Amniotic stem cell (primary cell): ENCODE measurements at places on chromosomes 4 and X.

DNA sequence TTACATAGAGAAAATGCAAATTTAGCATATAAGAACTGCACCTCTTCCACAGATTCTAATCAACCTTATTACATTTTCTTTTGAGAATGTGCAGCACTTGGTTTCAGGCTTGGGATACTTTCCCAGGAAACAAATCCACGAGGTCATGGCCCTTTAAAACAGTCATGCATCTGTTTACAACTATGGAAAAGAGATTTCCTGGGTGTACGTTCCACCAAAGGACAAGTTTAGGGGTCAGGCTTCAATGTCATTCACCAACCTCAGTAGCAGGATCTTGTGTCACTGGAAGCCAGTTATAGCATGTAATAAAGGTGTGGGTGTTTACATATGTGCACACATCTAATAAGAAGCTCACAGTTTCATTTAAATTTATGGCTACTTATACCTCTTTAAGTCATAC is 30.7 kb downstream of the EREG start:
- DNase-seq = no peak

- DNase-seq = no peak
These were observed 14.6 kb downstream of the AGTR2 start for GRCh38 chrX:116185163-116185562.

GRCh38 chrX:154459832-154460231 is 1.8 kb downstream of the PLXNA3 start:
- no peak for DNase-seq

GRCh38 chr4:140156529-140157171 is 2.7 kb upstream of the MAML3 start:
- DNase-seq = no peak

GRCh38 chr4:17164666-17165065 is 266.2 kb upstream of the LDB2 start:
- DNase-seq = no peak

DNA sequence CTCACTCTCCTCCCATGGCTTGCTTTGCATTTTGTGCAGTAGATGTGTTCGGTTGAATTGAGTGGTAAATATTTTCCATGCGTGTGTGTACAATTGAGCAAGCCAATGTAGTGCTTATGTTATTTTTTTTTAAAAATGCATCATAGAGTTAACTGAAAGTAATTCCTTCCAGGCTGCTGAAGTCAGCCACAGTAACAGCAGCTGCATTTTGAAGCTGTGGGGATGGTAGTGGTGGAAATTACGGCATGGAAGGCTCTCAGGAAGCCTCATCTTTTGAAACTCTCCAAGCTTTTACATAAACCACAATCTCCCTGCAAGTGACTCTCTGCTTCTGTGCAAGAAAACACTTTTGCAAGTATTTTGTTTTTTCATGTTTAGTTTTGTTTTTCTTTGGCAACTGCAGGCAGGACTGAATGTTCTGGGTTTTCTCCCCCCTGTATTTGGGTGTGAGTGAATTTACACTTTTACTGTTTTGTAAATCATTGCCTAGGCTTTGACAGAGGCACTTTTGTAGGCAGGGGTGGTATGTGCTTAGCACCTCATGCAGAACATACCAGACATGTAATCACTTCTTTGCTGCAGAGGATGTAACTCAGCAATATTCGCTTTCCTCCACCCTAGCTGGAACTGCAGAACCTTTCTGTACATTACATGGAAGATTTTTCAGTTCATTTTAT is 56.2 kb downstream of the LRRC66 start:
- no peak for DNase-seq

DNA sequence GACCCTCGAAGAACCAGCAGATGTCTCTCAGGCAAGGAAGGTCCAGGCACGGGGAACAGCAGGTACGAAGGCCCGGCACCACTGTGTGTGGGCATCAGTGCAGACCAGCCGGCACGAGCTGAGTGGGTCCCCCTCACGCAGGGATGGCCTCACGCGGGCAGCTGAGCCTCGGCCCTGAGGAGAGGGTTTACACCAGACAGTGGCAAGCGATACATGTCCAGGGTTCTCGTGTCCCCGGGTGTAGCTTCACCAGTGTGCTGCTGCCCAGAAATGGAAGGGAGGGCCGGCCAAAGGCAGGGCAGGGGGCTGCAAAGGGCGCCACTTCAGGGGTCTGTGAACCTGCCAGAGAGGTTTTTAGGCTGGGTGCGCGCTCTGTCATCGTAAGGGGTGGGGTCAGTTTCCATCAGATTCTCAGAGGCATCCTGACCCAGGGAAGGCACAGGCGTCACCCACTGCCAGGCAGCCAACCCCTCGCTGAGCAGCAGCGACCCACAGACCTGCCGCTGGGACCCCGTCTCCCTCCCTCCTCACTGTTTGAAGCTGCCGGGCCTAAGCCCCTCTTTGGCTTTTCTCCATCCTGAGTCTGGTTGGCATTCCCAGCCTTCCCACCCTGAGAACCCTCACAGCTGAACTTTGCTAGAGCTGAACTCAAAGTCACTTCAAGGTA is 107.0 kb downstream of the CPZ start:
- no peak for DNase-seq

- peak; percentile 1 for DNase-seq
These were observed 552.6 kb downstream of the TRIML1 start for GRCh38 chr4:188691811-188692210.

- DNase-seq = no peak
These were observed 16.6 kb downstream of the TMEM255A start for GRCh38 chrX:120294651-120295050.

DNA sequence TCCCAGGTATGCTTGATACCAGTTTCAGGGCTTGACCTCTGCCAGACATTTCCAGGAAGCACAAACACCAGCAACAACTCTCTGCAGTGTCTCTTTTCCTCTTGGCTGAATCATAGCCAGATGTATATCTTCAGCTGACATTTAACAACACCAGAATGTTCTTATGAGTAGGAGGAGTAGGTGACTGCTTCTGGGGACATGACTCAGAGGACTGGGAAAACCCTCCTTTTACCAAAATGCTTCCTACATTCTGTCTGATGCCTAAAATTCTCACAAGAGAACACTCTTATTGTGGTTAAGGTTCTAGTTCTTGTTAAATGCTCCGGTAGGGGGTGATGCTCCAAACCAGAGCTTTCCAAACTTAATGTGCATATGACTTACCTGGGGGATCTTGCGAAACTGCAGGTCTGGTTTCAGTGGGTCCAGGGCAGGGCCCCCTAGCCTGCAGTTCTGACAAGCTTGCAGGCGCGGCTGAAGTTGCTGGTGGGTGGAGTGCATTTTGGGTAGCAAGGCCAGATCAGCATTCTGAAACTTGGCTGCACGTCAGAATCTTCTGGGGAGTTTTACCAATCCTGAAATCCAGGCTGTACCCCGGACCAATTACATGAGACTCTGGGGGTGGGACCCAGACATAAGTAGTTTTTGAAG is 329.3 kb upstream of the RPS6KA3 start:
- no peak for DNase-seq

DNA sequence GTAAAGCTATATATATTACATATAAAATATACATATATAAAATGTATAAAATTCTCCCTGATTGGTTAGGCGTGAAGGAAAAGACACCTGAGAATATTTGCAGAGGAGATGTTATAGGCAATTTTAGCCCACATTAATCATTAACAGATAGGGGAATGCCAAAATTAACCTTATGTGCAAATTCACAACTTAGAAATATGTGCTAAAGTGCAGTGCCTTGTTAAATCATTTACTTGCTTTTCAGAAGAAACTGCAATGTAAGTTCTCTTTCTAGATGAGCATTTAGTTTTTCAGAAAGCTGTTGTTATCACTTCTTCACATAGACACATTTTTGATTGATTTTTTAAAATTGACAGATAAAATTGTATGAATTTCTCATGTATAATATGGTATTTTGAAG is 5.6 kb downstream of the TASL start:
- DNase-seq = no peak

DNA sequence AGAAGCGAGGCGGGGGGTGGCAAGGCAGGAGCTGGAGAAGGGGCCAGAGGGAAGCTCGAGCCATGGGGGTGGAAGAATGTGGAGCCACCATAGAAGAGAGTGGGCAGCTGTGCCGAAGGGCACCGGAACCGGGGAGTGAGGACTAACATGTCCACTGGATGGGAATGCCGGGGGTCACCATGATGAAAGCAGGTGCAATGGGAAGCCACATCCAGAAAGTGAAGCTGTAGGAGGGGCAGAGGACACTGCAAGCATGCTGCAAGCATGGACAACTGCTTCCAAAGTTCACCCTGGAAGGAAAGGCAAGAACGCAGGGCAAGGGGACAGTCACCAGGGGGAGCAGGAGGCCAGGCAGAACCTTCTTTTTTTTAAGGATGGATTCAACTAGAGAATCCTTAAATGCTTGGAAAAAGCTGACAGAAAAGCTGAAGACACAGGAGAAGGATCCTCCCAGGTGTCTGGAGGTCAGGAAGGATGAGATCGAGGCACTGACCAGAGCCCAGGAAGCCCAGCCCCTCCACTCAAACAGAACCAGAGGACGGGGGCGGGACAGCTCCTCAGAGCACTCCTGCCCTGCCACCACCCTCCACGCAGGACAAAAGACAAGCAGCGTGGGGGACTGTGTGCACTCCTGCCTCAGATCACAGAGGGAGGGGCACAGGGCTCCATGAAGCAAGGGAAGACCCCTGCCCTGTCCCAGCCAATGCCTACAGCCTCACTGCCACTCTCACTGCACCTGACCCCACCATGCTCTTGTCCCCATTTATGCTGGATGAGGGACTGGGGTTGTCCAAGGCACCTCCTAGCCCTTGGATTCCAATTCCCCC is 169.2 kb downstream of the AFAP1 start:
- no peak for DNase-seq

- DNase-seq = no peak
These were observed 341.4 kb downstream of the DHRSX start for GRCh38 chrX:2159393-2159792.

GRCh38 chr4:82984459-82984858 is 26.2 kb downstream of the LIN54 start:
- no peak for DNase-seq

DNA sequence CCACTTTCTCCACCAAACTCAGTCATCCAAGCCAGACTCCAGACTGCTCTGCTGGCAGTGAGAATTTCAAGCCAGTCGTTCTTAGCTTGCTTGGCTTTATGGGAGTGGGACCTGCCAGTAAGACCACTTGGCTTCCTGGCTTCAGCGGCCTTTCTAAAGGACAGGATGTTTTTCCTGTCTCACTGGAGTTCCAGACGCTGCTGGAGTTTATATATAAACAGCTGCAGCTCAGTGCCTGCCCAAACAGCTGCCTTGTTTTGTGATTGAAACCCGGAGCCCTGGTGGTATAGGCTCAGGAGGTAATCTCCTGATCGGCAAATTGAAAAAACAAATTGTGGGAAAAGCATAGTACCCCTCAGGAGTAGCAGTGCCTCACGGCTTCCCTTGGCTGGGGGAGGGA is 1165.8 kb upstream of the ADGRL3 start:
- DNase-seq = no peak

- DNase-seq = no peak
These were observed 18.4 kb upstream of the MANBA start for GRCh38 chr4:102779204-102779603.

DNA sequence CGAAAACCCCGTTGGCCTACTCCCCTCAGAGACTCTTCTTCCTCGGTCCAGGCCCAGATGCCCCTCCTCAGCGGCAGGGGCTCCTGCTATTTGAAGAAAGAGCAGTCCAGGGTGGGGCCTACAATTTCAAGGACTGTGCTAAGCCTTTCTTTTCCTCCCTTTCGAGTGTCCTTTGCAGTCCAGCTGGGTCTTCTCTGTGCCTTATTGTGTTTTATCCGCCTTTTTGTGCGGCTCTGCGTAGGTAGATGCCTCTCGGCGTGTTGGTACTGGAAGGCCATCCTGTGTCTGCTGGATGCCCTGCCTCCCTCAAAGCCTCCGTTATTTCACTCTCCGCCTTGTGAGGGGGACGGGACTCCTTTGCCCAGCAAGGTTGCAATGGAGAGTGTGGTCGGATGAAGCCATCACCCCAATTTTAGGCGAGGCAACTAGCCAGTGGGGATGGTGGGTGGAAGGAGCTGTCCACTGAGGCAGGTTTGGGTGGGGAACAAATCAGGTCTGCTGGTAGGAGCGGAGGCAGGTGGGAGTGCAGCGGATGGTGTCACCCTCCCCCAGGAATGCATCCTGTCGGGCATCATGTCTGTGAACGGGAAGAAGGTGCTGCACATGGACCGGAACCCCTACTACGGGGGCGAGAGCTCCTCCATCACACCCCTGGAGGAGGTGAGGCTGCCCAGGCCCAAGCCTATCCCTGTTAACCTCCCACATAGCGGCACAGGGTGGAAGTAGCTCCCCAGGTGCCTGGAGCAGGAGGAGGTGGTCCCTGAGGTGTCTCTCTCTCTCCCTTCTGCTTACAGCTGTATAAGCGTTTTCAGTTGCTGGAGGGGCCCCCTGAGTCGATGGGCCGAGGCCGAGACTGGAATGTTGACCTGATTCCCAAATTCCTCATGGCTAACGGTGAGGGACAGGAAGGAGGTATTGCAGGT is 1.3 kb downstream of the GDI1 start:
- no peak for DNase-seq

GRCh38 chr4:25743971-25744370 is 88.3 kb downstream of the SLC34A2 start:
- DNase-seq = no peak

DNA sequence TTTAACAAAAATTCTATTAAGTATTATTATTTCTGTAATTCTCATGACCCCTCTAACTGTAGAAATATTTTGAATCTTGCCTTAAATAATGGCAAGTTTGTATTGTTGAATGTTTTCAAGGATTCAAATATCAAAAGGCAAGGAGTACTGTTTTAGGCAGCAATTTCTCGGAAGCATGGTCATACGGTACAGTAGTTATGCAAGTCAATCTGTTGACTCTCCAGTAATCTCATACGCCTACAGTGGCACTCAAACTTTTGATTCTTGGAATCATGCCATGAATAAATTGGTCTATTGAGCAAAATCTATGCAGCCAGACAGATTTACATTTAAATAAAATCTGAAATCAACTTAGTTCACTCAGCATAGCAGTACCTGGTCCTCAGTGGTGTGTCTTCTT is 139.6 kb upstream of the FAM47C start:
- no peak for DNase-seq

DNA sequence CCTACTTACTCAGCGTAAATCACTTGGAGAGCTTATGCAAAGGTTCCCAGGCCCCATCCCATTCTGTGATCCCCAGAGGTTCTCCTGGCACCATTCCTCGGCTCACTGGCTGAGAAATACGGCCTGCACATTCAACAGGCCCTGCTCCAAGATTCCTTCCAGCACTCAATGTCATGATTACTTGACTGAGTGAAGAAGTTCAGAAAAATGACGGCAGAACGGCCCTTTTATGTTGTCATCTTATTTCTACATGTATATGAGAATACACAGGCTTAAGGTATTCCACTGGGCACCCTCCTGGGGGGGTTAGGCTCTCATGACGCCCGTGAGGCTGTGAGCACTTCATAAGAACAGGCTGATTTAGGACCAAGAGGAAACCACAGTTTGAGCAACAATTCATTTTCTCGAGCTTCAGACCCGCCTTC is 190.6 kb downstream of the NSUN7 start:
- no peak for DNase-seq

- DNase-seq = no peak
These were observed 89.4 kb upstream of the DKK2 start for GRCh38 chr4:107125496-107125895.

- no peak for DNase-seq
These were observed 138.7 kb downstream of the ELOVL6 start for GRCh38 chr4:110059556-110060191.

- no peak for DNase-seq
These were observed 20.3 kb downstream of the CFAP99 start for GRCh38 chr4:2438822-2439718.

- no peak for DNase-seq
These were observed 82.6 kb upstream of the ANK2 start for GRCh38 chr4:112966701-112967488.

GRCh38 chr4:53012738-53013137 is 150.6 kb downstream of the RASL11B start:
- DNase-seq = no peak
